ENCODE measurements at places on chromosomes 5 and 9. TPM values are rescaled to one million over a fixed set of nuclear protein-coding genes. Genes with fewer than 3 reads are reported as not detected.

Gene ZNF366
- total RNA-seq = not detected

Gene OBP2B
- not detected for total RNA-seq

- no peak for DNase-seq
Measured at GRCh38 chr9:18893491-18893890, 139.5 kb downstream of the SAXO1 start.

Gene GKAP1
- 6.8 TPM for total RNA-seq

Gene PCDHB3
- 0.10 TPM for total RNA-seq

DNA sequence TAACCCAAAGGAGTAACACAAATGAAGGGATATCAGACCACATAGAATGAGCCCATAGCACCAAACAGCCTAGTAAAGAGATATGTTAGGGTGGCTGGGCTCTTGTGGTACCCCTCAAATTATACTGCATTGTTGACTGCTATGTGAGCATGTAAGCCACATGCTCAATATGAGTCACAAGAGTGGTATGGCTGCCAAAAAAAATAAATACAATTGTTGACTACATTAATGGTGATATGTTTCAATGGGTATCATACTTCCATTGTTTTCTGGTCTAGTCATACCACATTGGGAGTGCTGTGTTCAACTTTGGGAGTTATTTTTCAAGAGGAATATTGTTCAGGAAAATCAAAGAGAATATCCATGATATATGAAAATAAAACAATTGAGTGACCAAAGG is 162.4 kb upstream of the PIK3R1 start:
- no peak for DNase-seq

DNA sequence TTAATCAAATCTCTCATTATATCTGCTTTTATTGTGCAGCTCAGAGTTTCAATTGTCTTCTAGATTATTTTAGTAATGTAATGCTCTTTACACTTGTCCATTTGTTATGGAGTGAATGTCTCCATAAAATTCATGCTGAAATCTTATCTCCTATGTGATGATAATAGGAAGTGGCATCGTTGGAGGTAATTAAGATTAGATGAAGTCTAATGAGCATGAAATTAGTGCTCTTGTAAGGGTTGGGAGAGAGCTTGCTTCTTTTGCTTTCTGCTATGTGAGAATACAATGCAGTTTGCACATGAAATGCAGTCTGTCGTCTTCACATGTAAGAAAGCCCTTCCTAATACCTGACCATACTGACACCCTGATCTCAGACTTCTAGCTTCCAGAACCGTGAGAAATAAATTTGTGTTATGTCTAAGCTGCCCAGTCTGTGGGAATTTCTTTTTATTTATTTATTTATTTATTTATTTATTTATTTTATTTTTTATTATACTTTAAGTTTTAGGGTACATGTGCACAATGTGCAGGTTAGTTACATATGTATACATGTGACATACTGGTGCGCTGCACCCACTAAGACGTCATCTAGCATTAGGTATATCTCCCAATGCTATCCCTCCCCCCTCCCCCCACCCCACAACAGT is 1399.2 kb upstream of the CDH6 start:
- DNase-seq = no peak

GRCh38 chr5:153159616-153160015 is 330.9 kb upstream of the GRIA1 start:
- DNase-seq = no peak

GRCh38 chr9:93267091-93267541 is 83.2 kb downstream of the WNK2 start:
- DNase-seq = no peak

Gene RIGI
- 5.5 TPM for total RNA-seq

- DNase-seq = no peak
Measured at GRCh38 chr5:151509231-151509630, 61.8 kb downstream of the SLC36A1 start.

DNA sequence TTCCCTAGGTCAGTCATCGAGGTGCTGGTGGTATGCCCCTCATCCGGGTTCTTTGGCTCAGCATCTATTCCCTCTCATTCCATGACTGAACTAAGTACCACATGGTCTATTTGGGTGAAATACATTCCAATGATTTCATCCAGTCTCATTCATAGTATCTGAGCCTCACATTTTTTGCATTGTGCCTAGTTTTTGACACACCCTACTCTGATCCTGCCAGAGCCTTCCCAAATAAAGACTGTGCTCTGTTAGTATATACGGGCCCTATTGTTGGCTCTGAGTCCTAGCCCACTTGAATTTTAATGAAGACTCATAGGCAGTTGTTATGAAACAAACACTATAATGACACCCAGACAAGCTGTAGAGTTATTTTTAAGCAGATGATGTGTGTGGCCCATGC is 740.7 kb downstream of the CETN3 start:
- DNase-seq = no peak

Gene CRB2
- 0.07 TPM for total RNA-seq

Gene EPB41L4B
- 8.1 TPM for total RNA-seq

Gene NUTM2F
- total RNA-seq = not detected

DNA sequence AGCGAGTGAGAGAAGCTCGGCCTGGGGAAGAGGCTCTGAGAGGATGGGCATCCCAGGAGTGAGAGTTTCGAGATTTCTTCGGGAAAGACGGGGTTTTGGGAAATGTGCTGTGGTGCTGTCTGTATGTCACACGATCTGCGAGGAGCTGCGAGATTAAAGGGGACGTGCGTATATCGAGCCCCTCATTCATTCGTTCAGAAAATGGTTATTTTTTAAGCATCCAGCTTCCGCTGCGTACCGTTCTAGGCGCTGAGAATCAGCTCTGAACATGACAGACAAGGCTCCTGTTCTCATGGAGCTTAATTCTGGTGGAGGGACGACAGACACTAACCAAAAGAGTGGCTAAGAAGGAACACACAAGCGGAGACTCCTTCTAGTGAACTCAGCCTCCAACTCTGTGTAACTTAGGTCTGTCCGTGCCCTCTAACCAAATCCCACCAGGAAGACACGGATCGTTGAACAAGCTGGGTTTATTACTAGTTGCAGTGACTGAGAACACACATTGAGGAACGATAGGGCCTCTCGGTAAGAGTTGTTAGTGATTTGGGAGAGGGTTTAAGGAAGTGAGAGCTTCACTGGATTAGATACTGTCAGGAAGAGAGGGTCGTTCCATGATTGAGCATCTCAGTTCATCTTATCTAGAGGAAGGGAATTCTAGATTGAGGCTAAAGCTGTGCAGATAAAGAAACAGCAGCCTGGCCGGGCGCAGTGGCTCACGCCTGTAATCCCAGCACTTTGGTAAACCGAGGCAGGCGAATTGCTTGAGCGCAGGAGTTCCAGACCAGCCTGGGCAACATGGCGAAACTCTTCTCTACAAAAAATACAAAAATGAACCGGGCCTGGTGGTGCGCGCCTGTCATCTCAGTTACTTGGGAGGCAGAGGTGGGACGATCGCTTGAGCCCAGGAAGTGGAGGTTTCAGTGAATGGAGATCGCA is 1.0 kb upstream of the FBXW11 start:
- no peak for DNase-seq

- DNase-seq = peak; percentile 85
Measured at GRCh38 chr5:131796793-131797693, at the start of gene FNIP1. FNIP1 (minus strand) TSS chr5:131797017; CDS start chr5:131796921, 96 bp downstream.

DNA sequence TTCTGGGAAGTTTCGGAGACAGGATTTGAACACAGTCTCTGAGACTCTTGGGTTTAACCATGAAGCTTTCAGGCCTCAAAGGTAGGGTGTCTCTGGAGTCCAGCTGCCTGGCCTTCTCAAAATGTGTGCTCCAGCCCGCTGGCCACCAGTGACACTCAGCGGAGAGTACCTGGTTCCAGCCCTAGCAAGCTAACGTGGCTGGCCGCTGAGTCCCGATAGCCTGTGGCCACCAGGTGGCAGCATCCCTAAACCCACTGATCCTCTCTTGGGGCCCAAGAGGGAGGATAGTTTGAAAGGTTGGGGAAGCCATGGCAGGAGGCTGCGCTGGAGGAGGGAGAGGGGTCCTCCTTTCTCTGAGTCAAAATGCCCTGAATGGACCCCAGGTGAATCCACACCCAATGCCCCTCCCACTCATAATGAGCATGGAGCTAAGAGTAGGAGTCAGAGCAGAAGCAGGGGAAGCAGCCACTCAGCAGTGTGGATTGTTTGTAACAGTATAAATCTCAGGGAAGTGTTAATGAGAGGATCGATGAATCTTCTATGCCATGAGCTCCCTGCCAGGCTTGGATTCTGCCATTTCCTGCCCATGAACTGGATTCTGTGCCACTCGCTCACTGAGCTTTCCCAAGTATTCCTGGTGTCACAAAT is 5.4 kb upstream of the TIFAB start:
- peak; percentile 74 for DNase-seq

DNA sequence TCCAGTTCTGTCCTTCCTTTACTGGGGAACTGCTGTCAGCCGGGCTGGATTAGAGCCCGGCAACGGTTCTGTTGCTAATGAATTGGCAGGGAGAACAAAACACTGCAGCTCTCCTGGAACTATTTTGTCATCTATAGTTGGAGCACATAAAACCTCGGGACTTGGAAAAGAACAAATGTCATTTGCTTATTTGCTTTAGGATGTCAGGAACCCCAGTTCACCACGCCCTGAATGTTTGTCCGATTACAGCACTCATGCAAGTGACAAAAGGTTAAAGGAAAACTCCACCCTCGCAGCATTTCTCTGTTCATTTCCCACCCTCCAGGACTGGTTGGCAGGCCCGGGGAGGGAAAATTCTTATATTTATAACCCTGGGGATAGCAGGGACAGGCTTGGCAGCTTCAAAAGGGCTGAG is 66.4 kb upstream of the PLPP1 start:
- DNase-seq = no peak

Gene OLFML2A
- 6.3 TPM for total RNA-seq

DNA sequence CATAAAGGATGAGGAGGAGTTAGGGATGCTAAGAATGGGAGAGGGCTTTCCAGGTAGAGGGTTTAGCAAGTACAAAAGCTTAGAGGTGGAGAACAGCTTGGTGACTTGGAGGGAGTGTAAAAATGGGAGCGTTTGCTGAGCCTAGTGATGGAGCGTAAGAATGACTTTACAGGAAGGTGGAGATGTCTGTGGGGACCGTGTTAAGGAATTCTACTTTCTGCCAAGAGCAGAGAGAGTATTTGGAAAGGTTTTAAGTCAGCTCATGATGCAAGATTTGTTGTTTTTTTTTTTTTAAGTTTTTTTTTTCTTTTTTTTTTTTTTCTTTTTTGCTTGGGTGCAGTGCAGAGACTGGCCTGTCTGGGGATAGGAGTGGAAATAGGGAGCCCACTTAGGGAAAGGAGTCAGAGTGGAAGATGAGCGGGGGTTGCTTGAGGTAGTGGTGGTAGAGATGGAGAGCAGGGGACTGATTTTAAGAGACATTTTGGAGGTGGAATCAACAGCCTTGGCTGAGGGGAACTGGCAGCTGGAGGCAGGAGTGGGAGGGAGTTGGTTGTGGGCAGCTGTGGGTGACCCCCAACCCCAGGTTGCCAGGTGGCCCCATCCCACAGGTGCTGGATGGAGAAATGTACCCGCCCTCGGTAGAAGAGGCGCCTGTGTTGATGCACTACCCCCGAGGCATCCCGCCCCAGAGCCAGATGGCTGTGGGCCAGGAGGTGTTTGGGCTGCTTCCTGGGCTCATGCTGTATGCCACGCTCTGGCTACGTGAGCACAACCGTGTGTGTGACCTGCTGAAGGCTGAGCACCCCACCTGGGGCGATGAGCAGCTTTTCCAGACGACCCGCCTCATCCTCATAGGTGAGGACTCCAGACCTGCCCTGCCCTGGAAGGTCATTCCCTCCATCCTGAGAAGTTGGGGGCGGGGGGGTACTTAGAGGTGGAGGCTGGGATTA is 12.4 kb downstream of the PTGS1 start:
- no peak for DNase-seq

Gene ROR2
- 15.7 TPM for total RNA-seq

DNA sequence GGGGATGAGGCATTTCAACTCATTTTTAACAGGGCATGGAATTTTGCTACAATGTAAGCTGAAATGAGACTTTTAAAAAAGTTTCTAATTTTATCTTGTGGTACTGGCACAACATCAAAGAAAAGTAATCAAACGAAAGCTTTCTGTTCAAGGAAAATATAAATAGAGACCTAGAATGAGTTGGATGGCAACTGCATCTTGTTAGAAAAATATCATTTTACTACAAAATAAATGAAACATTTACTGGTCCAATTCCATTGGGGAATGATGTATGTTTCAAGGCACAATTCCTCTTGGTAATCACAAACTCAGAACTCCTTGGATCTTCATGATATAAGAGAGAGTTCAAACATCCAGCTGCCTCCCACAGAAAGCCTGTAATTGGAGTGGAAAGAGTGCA is 102.8 kb downstream of the HMHB1 start:
- DNase-seq = no peak

Gene MLANA
- total RNA-seq = not detected

GRCh38 chr5:19751326-19751725 is 236.7 kb downstream of the CDH18 start:
- no peak for DNase-seq

- DNase-seq = no peak
Measured at GRCh38 chr9:18495065-18495464, 21.1 kb downstream of the ADAMTSL1 start.

DNA sequence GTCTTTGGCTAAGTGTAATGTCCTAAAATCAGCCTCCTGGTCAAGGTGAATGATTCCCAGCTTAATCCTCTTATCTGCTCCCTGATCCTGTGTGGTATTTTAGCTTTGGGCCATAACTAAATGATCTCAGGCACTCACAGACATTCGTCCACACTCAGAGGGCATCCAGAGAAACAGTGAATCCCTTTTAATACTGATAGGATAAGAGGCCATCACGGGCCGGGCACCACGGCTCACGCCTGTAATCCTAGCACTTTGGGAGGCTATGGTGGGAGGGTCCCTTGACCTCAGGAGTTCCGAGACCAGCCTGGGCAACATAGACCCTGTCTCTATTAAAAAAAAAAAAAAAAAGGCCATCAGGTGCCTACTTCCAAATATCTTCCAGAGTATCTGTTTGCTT is 6.3 kb downstream of the PDCL start:
- DNase-seq = no peak

Gene DDX4
- total RNA-seq = not detected

Gene FBP2
- not detected for total RNA-seq

- no peak for DNase-seq
Measured at GRCh38 chr9:76438841-76439588, 20.0 kb upstream of the GCNT1 start.

All from HCT116 (cell line).